ENCODE measurements at places on chromosomes 1 and 21.

GRCh38 chr1:82700476-82700875 is 899.7 kb downstream of the ADGRL2 start:
- DNase-seq: no peak

DNA sequence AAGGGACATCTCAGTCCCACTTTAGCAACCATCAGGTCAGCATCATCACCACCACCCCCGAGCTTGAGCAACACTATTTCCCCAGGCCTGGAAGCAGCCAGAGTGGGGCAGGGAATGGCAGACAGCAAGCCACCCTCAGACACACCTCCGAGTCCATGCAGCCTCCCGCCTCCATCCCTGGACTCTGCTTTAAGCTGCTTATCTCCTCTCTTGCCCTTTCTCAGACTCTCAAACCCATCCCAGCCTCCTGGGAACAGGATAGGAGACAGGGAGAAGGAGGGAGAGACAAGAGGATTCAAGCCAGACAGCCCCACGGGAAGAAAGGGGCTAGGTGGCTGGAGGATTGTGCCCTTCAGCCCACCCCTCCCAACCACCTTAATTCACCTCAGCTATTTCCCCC is 1.7 kb downstream of the PIAS3 start:
- DNase-seq: no peak

DNA sequence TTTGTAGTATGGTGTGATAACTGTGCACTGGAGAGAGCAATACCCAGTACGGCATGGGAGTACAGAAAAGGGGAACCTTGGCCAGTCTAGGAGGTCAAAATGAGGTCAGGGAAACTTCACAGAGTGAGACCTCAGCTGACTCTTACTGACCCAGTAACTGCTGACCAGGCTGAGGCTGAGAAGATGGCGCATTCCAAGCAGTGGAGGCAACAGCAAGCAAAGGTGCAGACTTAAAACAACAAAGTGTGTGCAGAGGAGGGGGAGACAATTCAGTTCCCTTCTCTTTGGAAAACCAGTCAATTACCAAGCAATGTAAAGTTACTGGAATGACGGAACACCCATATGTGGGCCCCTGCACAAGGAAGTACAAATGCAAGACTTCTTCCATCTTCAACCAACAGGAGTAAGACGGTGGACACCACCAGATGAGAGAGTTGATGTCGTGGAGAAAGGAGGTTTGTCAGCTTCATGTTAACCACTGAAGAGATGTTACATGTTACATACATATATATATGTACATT is 54.6 kb upstream of the PRDX6 start:
- DNase-seq: no peak

DNA sequence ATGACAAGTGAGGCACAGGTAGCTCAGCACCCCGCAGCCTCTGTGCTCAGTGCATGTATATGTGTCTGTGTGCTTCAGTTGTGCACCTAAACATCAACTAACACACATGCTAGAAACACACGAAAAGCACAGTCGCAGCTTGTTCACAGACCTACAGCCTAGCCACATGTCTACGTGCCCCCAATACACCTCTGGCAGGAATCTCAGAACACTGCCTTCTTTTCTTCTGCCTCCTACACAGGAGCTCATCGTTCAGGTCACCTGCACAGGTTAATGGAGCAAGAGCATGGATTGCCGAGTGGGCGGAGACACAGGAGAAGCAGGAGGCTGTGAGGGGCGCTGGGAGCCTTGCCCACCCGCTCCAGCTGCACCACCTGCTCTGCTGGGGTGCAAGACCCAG is 31.7 kb downstream of the CTNNBIP1 start:
- DNase-seq: no peak

- no peak for DNase-seq
Measured at GRCh38 chr1:37759451-37759850, 5.5 kb downstream of the EPHA10 start.

DNA sequence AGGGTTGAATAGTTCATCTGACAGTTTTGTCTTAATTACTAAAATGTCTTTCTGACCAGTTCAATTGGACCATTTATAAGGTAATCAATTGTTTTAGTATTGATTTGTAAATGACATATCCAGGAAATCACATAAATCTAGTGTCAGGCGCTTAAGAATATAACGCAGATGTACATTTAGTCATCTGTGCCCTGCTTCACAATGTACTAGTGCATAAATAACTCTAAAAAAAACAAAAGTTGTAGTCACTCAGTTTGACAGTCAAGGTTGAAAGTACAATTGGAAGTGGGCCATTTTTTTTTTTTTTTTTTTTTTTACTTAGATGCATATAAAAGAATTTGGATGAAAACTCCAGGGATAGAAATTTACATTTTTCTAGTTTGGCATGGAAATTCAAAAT is 490.4 kb downstream of the PTPRC start:
- DNase-seq: peak; percentile 4

- DNase-seq: no peak
Measured at GRCh38 chr1:233364026-233364425, 36.5 kb downstream of the MAP3K21 start.

- DNase-seq: peak; percentile 37
Measured at GRCh38 chr1:246271516-246271915, 235.6 kb downstream of the SMYD3 start.

DNA sequence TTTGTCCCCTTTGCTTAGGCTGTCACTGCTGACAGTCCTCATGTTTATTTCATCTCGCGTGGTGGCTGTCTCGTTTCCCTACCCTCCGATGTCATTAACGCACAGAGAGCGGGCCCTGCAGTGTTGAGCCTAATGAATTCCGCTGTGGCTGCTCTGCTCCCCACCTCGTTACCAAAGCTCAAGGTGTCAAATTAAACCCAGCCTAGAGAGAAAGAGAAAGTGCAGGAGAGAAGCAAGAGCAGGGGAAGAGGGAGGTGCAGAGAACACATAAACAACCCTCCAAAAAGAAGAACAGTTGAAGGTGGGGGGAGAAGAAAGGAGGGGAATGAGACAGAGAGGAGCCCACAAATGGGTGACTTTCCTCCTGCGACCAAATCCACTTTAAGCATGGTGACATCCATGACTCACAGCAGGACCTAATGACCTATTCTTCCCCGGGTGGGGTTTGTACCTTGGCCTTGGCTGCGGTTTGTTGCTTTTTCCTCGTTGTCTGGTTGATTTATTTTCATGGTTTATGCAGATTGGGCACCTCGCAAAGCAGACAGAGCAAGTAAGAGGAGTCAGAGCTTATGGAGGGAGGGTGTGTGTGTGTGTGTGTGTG is 92.5 kb downstream of the PBX1 start:
- DNase-seq: peak; percentile 75

- no peak for DNase-seq
Measured at GRCh38 chr1:3899754-3900149, 320 bp downstream of the C1orf174 start.

- DNase-seq: no peak
Measured at GRCh38 chr21:40672602-40673001, 174.4 kb downstream of the DSCAM start.

DNA sequence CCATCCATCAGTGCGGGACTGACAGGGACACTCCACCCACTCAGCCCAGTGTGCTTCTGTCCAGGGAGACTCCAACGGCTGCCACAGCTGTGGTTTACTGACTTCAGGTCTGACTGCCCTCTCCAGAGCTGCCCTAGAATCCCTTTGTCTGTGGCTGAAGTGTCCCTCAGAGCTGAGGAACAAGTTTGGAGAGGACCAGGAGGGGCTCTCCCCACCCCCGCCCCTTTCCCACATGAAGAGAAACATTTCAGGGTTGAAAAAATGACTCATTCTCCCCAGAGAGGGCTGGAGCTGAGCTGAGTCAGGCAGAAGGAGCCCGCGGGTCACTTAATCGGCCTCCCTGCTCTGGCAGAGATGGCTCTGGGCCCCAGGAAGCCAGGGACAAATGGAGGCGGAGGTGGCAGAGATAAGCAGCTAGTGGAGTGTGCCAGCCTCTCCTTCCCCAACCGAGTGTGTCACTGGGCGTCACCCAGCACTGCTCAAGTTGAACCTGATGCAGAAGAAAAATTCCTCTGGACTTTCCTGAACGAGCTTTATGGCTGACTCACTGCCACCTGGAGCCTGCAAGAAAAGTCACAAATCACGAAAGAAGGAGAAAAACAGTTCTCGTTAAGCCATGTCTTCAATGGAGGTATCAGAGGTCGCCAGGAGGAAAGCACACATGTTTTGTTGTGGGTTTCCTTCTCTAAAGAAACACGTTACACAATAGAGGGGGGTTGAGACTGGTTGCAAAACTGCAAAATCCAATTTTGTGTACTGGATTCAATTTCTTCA is 34.3 kb upstream of the ECE1 start:
- peak; percentile 89 for DNase-seq

DNA sequence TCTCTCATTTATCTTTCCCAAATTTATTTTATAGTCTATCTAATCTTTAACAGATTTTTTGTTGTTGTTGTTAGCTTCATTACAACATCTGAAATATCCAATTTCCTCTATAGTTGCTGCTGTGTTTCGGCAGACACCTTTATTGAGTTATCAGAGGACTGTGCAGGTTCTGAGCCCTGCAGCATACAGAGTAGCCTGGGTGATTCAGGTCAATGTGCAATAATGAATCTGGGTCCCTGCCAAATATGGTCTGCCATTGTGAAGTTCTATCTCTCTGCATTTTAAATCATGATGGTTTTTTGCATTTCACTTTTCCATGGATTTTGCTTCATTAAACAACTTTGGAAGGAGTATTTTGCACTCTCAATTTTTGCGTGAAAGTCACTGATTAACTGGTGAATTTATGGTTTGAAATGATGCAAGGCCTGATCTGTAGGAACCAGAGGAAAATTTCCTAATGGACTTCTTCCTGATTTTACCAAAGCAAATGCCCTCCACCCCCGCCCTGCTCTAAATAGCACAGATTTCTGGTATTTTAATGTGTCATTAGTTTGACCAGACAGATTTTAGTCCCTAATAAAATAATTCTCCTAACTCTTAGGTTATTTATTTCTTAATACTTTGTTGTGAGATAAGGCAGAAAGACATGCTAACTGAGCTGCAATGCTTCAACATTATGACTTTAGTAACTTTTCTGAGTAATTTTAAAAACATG is 402.3 kb downstream of the PTBP2 start:
- DNase-seq: no peak

- DNase-seq: no peak
Measured at GRCh38 chr1:227560393-227561173, 2.8 kb upstream of the ZNF678 start.

DNA sequence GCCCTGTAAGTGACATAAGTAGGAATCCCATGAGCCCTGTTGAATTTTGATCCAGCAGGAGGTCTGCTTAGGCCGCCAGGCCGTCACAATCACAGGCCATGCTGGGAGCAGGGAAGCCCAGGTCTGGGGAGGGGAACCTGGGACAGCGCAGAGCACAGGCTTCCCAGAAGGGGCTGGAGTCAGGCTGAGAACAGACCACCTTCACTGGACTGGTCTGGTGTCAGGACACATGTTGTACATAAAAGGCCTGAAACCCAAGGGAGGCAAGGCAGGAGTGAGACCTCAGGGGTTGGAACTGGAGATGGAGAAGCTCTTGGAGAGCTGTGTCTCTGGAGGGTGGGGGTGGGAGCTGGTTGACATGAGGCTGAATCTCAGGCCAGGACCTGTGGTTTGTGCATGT is 63.3 kb upstream of the ARTN start:
- DNase-seq: no peak

DNA sequence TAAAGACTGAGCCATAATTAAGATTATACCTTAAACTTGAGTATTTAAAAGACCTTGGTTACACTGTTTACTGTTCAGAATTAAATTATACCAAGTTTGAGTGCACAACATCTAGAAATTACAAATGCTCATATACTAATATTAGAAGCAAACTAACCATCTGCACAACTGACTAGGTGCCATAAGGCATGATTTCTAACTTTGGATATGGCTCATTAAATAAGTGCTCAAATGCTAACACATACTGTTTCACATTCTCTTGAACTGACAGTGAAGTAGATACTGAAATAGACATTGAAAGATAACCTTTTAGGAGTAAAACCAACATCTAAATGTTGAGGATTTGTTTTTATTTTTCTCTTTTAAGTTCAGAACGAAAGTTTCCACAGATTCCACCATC is 74.1 kb downstream of the PRKAA2 start:
- DNase-seq: no peak

DNA sequence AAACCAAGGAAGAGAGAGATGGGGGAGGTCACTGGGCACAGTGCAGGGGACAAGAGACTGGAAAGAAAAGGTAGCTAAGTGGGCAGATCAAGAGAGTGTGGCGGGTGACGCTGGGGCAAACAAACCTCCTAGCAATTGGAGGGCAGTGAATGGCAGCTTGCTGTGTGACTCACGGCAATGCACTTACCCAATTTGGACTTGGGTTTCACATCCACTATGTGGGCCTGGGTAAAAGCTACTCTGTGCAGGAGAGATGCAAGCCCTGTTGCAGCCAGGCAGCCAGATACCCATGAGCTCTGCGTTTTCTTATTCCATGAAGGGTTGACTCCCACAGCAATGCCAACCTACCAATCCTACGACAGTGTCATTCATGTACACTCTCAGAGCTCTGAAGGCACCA is 9.5 kb downstream of the PLXNA2 start:
- no peak for DNase-seq

DNA sequence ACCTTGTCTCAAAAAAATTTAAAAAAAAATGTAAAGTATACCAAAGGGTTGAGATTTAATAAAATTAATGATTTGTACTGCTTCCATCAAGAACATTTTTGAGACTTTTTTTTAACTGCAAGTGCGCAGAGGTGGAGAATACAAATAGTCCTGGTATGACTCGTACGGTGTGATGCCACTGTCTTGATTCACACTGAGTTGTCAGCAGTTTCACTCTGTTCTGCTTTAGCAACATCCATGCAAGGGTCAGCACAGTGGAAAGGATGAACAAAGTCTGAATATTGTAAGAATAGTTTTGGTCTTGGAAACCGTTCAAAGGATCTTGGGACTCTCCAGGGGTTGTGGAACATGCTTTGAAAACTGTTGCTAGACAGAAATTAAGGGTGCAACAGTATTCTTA is 40.2 kb downstream of the EXO1 start:
- DNase-seq: peak; percentile 19

GRCh38 chr1:218468711-218469110 is 123.6 kb downstream of the TGFB2 start:
- DNase-seq: no peak

GRCh38 chr1:37036667-37037053 is 2.3 kb upstream of the GRIK3 start:
- no peak for DNase-seq

DNA sequence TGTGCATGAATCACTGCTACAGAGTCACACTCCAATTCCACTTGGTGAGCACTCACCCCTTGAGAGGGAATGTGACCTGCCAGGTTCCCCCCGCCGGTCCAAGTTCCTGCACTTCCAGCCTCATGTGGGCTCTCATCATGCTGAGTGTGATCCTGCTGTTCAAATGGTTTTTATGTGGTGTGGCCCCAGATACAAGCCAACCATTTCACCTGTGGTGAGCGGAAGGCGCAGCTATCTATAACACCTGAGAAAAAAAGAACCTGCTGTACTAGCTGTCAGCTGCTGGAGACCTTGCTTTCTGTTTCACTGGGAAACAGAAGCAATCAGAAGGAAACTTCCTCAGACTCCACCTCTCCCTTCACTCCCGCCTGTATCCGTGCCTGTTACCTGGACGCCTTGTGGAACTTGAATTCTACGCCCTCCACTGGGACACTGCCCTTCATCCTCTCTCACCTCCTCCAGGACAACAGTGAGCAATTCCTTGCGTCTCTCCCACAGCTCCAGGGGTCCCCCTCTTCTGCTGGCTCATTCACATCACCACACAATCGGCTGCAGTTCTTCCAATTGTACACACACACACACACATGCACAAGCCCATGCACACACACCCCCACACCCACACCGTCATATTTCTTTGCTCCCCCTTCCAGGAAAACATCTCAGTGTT is 64.4 kb upstream of the RPL11 start:
- DNase-seq: no peak

Measured in astrocyte (in vitro differentiated cells and primary cell).